Activated T-cell treated with anti-CD3 and anti-CD28 coated beads for 48 hours (primary cell): ENCODE measurements at places on chromosomes 4 and X.

DNA sequence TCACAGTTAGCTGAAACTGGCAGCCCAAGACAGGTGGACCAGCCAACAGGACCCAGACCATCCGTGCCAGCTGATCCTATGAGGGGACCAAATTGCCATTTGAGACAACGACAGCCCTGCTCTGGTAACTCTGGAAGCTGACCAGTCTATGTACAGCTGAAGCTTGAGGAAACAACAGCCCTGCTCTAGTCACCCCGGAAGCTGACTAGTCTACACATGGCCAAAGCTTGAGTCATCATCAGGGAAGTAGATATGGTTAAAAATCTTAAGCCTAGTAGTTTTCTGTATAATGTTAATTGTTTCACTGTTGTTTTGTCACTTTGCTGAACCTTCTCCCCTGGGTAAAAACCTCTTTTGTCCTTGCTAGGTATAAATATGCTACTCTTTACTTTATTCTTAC lies 905.4 kb upstream of the NDST4 start:
- DNase-seq, result no peak

DNA sequence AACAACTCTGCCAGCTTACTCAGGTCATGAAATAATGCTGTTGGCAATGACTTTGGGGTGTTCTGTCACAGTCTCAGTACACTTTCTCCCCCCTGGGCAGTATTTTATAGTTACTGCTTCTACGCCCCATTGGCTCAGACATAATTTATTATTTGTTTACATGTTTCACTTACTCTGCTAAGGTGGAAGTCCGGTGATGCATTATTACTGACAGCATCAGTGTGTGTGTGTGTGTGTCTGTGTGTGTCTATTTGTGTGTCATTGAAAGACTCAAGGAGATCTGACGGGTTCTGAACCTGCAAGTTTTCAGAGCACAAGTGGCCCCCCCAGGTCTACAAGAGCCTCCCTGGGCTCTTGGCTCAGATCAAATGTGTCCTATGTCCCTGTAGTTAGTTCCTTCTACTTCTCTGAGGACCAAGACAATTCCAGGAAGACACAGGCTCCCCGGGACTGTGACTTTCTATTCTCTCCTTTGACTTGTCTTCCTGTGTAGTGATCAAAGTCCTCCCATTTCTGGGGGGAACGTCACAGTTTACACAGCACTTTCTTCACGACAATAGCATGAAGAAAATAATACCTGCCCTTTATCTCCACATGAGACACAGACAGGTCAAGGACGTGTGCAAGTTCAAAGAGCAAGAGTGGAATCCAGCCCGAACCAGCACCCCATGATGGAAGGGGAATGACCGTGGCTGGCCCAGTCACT lies 283.7 kb upstream of the GATB start:
- DNase-seq, result no peak

DNA sequence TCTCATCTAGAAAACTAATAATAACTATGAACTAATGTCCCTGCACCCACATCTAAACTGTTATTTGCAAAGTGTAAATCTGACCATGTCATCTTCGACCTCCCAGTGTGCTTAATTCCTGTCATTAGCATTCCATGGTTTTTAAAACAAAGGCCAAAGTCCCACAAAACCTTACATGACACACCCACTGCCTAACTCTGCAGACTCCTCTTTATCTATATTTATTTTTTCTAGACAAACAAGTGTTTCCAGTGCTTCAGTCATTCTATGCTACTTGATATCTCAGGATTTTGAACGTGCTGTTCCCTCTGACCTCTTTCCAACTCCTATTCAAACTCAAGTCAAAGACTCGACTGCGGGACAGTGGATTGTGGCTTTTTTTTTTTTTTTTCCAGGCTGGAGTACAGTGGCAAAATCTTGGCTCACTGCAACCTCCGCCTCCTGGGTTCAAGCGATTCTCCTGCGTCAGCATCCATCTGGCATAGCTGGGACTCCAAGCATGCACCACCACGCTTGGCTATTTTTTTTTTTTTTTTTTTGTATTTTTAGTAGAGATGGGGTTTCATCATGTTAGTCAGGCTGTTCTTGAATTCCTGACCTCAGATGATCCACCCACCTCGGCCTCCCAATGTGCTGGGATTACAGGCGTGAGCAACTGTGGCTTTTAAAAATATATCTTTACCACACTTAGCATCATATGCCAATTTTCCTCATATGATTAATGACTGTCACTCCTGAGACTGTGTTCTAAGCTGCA lies 1511.0 kb downstream of the ARAP2 start:
- no peak for DNase-seq

DNA sequence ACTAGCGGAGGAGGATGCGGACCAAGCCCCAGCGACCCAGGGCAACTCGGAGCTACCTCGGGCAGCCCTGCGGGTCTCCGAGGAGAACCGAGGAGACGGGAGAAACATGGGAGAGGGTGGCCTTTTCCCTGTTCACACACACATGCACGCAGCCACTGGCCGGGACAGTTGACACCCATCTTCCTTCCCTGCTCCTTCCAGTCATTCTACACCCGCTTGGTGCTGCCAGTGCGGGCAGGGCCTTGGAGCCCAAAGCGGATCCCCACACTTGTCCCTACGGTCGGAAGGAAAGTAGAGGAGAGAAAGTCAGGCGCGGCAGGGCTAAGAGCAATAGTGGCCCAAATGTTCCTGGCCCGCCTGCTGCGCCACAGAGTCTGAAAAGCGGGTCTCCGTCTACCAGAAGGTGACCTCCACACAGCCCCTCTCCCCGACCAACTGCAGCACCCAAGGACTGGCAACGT lies 1.1 kb upstream of the PPP3CA start:
- DNase-seq, result no peak

DNA sequence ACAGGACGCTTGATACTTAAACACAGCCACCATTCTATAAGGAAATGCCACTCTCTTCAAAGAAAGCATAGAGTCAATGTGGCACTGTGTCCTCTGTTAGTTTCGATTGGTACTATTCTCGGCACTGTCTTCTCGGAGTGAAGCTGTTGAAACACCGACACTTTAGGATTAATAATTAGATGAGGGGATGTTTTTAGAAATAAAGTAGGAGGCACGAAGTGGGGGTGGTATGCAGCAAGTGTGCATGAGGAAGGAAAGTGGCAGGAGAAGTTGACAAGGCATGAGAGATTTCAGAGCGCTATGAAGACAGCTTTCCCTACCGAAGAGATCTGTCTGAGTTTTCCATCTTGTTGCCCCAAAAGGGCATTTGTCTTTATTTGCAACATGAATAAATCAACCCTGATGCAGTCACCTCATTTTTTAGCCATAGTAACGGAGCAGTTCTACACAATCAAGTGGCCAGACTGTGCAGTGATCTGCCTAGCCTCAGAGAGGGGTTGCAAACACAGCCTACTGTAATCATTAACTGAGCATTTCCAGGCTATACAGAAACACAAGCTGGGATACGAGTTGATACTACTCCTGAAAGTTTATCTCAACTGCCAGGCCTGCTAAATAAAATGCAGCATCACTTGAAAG lies 8.3 kb downstream of the GPRIN3 start:
- no peak for DNase-seq

DNA sequence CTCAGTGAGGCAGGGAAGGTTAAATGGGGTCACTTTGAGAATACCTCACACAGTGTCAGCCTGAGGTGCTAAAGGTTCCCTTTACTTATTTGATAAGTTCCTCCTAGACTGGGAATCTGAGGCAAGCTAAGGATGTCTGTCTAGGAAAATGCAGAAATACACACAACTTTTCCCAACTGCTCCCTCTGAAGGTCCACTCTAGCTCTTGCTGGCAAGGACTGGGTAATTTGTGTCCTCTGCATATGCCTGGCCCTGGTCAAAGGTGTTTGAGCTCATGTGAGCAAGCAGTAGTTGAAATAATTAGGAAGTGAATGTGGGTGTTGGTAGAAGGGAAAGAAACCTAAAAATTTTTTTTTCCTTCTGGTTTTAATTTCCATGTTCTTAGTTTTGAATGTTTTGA lies 21.3 kb downstream of the TXLNG start:
- no peak for DNase-seq

DNA sequence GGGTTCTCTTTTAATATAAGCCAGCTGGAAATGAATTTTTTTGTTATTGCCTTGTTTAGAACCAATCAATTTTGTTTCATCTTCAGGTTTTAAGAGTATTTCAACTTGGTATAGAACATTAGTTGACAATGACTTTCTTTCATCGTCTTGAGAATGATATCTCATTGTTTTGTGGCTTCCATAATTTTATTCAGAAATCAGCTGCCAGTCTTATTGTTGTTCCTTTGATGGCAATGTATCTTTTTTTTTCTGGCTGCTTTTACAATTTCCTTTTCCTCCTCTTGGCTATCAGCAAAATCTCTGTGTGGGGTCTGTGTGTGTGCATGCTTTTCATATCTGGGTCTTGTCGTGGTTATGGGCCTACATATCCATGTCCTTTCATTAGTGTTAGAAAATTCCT lies 1536.4 kb upstream of the TENM3 start:
- no peak for DNase-seq

DNA sequence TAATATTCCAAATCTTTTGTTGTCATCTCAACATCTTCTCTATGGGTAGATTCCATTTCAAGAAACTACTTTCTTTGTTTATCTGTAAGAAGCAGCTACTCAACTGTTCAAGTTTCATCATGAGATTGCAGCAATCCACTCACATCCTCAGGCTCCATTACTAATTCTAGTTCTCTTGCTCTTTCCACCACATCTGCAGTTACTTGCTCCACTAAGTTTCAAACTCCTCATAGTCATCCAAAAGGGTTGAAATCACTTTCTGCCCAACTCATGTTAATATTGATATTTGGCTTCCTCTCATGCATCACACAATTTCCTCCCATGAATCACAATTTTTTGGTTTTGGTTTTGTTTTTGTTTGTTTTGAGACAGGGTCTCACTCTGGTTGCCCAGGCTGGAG lies 35.7 kb downstream of the ADH5 start:
- DNase-seq, result no peak

DNA sequence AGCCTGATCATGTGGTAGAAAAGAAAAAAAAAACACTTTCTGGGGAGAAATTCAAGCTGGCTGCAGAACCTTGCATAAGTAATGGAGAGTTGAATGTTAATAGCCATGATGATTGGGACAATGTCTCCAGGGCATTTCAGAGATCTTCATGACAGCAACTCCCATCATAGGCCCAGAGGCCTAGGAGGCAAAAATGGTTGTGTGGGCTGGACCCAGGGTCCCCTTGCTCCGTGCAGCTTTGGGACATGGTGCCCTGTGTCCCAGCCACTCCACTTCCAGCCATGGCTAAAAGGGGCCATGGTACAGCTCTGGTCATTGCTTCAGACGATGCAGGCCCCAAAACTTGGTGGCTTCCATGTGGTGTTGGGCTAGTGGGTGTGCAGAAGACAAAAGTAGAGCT lies 1170.9 kb downstream of the C4orf33 start:
- DNase-seq, result no peak

DNA sequence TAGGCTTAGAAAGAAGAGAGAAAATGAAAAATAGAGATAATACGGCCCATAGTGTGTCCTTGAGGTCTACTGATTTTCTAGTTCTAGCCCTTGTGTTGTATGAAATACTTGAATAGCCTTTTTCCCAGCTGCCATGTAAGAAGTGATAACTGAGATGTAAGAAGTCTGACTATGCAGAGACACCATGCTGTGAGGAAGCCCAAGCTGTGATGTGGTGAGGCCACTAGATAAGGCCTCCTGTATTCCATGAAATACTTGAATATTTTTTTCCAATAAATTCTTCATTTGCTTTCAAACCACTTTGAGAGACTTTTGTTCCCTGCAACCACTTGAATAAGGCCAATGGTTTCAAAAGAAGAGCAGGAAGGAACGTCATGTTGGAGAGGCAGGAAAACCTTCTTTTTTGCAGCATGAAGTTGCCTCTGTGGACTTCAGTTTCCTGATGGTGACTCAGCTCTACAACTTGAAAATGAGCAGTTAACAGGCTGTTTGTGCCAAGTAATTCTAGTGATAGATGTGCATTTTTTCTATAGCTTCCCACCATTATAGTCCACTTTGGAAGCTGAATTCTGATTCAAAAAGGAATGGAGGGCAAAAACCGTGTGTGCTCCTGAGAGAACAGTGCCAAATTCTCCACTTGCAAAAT lies 25.5 kb upstream of the FAM9C start:
- DNase-seq, result no peak

GRCh38 chr4:152187693-152188092 lies 348.2 kb downstream of the FBXW7 start:
- no peak for DNase-seq

- no peak for DNase-seq
Measured at GRCh38 chr4:99815597-99816011, 1.0 kb upstream of the DAPP1 start.

DNA sequence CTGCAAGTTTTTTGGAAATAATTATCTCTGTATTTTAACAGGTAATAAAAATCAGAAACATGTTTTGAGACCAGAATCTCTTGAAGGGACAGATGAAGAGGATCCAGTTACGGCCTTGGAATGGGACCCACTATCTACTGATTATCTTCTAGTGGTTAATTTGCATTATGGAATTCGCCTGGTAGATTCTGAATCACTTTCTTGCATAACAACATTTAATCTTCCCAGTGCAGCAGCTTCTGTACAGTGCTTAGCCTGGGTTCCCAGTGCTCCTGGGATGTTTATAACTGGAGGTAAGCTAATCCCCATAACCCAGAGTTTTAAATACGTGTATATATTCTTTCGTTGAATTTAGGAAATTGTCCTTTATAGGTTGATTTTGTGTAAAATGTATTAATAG lies 59.4 kb downstream of the WDR17 start:
- DNase-seq, result no peak

- no peak for DNase-seq
Measured at GRCh38 chrX:110397339-110397738, 38.7 kb downstream of the RTL9 start.

GRCh38 chrX:104137496-104137895 lies 19.3 kb downstream of the SLC25A53 start:
- DNase-seq, result no peak

GRCh38 chr4:112213091-112213490 lies 18.5 kb upstream of the AP1AR start:
- DNase-seq, result no peak

DNA sequence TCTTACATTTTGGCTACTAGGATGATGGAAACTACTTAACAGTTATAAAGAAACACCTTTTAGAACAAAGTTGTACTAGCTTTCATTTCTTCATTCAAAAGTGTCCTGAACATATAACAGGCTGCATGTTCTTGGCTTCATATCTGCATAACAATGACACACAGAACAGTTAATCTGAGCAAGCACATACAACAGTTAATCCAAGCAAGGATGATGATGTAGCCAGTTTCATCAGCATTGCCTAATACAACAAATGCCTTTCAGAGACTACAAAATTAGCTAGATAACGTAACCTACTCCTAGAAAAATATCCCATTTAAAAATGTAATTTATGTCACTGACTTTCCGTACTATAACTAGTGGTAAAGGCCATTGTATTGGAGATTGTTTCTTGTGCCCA lies 182.1 kb downstream of the SCFD2 start:
- no peak for DNase-seq

- DNase-seq, result no peak
Measured at GRCh38 chrX:19642241-19643109, 127.2 kb upstream of the MAP3K15 start.

DNA sequence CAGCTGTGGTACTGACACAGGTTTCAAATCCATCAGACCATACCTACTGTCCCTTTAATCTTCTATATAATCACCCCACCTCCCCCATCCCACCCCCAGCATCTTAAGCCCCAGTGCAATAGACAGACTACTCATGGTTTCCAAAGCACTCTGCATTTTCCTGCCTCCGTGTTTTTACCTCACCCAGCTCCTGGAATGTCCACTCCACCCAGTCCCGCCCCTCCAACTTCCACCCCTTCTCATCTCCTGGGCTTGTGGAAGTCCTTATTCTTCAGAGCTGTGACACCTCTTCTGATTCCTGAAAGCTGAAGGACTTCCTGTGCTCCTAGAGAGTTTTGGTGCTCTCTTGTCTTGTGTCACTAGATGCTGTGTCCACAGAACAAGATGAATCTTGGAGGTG lies 94.3 kb downstream of the EFNB1 start:
- no peak for DNase-seq

GRCh38 chrX:120235284-120235683 lies 15.3 kb upstream of the ZBTB33 start:
- no peak for DNase-seq
